ENCODE measurements at places on chromosomes 3 and 15.

- DNase-seq, result no peak
Measured at GRCh38 chr3:133845127-133845526, 39.5 kb downstream of the SRPRB start.

- peak; percentile 27 for DNase-seq
Measured at GRCh38 chr3:15637131-15637951, 35.8 kb downstream of the BTD start.

GRCh38 chr3:18725668-18726407 is 300.7 kb upstream of the SATB1 start:
- peak; percentile 72 for DNase-seq

DNA sequence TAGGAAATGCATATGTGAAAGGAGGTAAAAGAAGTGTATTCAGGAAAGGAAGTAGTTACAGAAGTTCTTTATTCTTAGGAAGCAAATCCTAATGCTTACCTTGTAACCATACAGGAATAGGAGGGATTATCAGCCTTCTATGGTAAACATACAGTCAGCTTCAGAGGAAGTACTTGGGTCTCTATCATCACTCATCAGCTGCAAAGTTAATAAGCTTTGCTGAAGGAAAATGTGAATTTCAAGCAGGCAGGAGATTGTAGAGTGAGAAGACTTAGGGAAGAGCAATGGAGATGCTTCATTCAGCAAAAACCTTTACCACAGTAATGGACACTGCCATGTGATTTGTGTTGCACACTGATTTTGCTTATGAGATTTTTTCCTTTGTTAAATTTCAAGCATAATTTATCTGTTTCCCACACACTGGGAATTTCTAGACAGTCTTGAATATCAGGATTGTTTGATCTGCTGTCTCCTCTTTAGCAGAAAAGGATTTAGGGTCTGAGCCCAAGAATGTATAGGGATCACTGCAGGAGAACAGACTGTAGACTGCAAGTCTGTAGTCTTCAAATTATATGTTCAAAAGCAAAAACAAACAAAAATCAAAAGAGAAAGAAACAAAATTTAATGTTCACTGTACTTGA is 150.8 kb downstream of the ZNF609 start:
- DNase-seq, result no peak

- peak; percentile 32 for DNase-seq
Measured at GRCh38 chr3:52742418-52743041, 28.2 kb downstream of the NEK4 start.

DNA sequence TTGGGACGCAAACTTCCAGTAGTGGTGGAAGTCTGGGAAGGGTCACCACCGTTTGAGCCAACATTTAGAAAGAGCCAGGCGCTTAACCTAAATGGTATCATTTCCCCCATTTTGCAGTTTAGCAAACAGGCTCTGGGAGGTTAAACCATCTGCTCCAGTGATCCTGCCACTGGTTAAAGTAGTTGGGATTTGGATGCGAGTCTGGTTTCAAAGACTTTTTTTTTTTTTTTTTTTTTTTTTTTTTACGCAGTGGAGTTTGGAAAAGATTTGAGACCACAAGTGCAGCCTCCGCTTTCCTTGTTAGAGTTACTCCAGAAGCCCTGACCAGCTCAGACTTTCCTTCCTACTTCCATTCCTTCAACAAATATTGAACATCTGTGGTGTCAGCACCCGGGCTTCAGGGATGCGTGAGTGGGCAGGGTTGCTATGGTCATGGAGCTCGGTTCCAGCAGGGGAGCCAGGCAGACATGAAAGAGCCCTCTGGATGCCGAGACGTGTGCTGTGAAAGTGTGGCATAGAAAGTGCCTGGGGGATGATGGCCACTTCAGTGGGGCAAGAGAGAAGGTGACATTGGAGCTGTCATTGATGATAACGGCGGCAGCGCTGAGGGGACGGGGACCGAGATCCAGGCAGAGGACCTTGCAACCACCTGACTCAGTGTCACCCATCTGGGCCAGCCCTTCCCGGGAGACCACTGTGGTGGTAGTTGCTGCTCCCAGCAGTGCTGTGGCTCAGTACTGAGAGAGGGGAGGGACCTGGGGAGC is 1.1 kb upstream of the RNU6-1 start:
- DNase-seq, result no peak

DNA sequence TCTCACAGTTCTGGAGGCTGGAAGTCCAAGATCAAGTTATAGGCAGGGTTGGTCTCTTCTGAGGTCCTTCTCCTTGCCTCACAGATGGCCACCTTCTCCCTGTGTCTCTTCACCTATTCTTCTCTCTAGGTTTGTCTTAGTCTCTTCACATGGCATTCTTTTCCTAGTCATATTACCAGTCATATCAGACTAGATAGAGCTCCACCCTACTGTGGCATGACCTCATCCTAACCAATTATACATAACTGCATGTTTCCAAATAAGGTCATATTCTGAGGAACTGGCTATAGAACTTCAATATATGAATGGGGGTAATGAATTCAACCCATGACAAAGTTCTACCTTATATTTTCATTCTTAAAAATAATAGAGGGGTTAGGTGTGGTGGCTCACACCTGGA is 196.4 kb upstream of the UBE3A start:
- no peak for DNase-seq

- DNase-seq, result no peak
Measured at GRCh38 chr3:47412453-47412756, 31.6 kb downstream of the PTPN23 start.
